ENCODE measurements at places on chromosomes 1 and 21.
A peak's percentile ranks its signal among the peaks of the same experiment; 100 is the strongest.

DNA sequence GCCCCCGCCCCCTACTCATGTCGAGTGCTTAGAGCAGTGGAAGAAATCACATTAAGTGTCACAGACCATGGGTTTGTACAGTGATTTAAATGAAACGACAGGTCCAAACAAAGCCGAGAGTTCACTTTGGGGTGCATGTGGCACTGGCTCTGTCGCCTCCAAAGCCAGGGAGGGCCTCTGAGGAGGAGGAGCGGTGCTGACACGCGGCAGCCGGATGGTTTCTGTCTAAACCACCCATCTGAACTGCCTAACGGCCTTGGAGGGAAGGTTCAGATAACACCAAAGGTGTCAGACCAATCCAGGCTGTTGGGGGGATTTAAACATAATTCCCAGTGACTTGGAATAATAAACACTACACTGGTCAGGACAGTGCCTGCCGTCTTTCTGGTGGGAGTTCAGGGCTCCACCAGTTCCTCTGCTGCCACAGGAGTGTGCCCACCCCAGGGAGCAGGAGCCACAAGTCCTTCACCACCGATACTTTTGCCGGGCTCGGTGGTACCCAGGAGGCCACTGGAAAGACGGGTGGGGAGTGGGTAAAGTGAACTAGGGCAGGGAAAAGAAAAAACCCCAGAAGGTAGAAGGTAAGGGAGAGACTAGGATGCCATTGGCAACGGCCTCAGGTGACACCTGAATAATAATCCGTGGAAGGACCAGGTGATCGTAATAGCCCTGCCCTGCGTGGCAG lies 78.2 kb downstream of the SLC66A1 start:
- no peak for DNase-seq

- no peak for DNase-seq
Measured at GRCh38 chr1:216566641-216567205, 143.5 kb upstream of the USH2A start.

DNA sequence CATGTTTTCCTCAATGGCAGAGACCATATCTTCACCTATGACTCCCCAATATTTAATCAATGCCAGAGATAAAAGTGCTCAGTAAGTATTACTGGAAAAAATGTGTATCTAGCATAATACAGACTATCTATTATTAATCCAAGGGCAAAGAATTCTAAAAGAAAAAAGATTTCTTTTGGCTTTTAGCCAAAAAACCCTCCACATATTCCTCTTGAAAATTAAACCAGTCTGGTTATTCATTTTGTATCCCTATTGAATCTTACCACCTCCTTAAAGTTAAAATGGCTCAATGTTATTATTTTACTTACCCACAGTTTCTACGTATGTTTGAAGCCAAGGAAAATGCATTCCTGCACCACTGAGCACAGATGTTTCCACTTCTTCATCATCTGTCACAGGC lies 1.6 kb downstream of the TAF1A start:
- no peak for DNase-seq

GRCh38 chr1:40715491-40716059 lies 24.1 kb downstream of the NFYC start:
- DNase-seq: no peak

GRCh38 chr1:61157468-61157987 lies 75.2 kb downstream of the NFIA start:
- peak; percentile 66 for DNase-seq

DNA sequence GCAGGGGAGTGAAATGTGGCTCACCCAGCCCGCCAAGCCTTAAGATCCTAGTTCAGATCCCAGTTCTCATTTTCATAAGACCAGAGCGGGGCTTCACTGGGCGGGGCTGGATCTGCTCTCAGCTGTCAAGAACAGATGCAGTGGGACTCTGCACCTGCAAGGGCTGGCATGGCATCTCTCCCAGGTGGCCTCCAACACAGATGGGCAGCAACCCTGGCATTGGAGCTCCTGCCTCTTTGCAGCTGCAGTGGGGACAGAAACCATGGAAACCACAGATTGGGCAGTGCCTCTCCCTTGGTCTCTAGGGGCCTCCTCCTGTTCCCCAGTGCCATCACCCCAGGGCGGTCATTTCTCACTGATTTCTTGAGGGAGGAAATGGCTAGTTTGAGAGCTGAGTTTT lies 267.7 kb downstream of the PRDM2 start:
- DNase-seq: no peak

GRCh38 chr1:202982715-202983430 lies 15.8 kb upstream of the CYB5R1 start:
- DNase-seq: no peak

- no peak for DNase-seq
Measured at GRCh38 chr1:113808450-113809195, 3.7 kb downstream of the RSBN1 start.

DNA sequence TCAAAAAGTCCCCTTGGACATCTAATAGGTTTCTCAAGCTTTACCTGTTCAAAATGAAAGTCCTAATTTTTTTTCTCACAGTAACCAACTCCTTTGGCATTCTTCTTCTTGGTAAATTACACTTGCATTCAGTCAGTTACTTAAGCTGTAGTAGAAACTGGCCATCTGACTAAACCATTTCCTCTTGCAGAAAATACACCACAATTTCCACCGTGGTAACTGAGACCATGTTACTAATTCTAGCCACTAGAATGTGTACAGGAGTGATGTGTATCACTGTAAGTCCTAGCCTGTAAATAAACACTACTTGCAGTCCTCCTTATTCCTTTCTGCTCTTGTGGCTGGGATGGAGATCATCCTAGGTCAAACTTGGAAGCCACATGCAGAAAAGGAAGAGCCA lies 965.4 kb upstream of the TMPRSS15 start:
- no peak for DNase-seq

DNA sequence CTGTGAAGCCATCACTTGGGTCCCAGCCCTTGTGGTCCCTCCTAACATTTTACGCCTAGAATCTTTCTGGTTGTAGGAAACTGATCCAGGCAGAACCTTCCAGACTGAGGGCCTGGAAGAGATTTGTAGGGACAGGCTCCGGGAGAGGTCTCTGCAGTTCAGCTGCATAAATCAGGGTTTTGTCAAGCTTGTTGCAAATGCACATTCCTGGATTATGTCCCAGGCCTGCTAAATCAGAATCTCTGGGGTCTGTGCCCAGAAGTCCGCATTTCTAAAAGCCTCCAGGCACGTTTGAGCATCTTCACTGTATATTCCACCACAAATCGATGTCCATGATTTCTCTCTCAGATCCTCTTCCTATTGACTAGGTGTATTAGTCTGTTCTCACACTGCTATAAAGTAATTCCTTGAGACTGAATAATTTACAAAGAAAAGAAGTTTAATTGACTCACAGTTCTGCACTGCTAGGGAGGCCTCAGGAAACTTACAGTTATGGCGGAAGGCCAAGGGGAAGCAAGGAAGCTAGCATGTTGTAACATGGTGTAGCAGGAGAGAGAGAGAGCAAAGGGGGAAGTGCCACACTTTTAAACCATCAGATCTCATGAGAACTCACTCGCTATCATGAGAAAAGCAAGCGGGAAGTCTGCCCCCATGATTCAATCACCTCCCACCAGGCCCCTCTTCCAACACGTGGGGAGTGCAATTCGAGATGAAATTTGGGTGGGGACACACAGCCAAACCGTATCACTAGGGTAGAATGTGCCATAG lies 1.2 kb upstream of the FHAD1 start:
- DNase-seq: peak; percentile 44

DNA sequence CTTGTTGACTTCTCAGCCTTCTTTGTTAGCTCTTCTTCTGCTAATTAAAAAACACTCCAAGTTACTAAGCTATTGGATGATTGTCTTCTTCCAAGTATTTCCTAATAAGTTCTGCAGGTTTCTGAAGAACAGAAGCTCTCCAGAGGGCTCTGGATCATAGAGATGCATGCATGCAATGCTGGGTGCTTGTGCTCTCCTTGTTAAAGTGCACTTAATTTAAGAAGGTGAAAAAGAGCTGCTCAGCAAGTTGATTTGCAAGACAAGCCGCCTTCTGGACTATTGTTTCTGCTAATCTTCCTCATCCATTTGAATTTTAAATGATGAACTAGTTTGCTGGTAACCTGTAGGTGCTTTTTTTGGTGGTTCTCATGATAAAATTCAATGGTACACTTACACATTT lies 16.1 kb downstream of the RRP15 start:
- DNase-seq: no peak

GRCh38 chr1:171780583-171781175 lies 781 bp upstream of the METTL13 start:
- no peak for DNase-seq

DNA sequence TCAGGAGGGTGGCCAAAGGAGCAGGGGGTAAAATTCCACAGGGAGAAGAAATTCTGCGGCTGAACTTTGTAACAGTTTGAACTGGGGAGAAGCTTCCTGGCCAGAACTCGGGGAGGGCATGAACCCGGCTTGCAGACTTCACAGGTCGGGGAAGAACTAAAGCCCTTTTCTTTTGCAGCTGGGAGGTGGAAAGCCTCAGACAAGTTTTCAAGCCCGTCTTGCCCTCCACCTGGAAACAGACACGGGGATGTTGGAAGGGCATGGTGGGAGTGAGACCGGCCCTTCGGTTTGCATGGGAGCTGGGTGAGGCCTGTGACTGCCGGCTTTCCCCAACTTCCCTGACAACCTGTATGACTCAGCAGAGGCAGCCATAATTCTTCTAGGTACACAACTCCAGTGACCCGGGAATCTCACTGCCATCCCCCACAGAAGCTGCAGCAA lies 11.3 kb downstream of the THEM4 start:
- no peak for DNase-seq

DNA sequence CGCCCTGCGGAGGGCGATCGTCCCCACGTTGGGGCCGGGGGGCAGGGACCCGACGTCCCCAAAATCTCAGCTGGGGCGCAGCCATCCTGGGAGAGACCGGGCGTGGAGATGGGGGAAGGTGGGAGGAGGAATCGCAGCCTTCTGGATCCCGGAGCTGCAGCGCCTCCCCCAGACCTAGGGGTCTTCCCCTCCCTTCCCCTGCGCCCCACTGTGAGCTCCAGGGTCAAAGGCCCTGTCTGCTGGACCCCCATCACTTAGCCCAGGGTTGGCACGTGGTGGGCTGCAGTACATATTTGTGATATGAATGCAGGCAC lies 90.2 kb upstream of the VAMP3 start:
- DNase-seq: no peak

DNA sequence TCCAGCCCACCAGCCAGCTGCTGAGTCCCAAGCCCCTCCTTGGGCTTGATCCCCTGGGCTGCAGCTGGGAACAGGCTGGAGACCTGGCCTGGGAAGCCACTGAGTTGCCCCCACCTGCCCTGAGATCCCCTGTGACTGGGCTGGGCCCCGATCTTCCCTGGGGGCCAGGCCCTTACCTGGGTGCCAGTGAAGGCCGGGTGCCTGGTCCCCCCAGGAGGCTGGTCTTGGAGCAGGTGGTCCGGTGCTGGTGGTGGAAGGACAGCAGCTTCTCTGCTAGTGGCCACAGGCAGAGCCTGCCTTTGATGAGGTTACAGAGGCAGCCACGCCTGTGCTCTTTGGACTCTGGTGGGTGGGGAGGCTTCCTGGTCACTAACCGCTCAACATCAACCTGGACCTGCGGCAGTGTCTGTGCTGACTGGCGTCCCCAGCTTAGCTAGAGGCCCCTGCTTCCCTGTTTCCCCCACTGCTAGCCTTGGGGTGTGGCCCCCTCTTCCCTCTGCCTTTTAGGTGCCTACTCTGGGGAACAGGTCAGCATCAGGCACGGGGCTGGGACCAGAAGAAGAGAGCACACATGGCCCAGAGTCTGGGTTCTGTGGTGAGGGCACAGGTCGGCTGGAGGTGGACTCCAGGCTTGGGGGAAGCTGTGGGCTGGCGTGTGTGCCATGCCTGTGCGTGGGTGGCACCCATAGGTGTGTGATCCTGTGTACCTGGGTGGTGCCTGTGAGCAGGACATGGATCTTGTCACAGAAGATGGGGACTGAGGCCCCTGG lies at the start of gene EPS8L3:
EPS8L3 (minus strand) TSS at position 278 of the 770 bp plus-strand sequence. CDS start 2,174 bp downstream, outside the sequence.
- DNase-seq: peak; percentile 45

- DNase-seq: no peak
Measured at GRCh38 chr1:93302078-93302477, 43.6 kb upstream of the DR1 start.

DNA sequence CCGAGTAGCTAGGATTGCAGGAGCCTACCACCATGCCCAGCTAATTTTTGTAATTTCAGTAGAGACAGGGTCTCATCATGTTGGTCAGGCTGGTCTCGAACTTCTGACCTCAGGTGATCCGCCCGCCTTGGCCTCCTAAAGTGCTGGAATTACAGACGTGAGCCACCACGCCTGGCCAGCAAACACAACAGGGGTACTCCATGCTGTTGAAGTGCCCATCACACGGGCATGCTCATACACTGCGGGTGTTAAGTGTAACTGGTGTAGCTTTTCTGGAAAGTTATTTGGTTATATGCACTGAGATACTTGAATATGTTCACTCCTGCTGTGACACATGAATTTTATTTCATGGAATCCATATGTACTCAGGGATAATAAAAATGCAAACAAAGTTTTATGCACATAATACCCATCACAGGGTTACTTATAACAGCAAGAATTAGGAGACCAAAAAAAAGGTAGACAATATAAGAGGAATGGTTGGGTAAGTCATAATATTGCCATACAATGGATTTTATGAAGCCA lies 9.2 kb downstream of the SRSF4 start:
- no peak for DNase-seq

- no peak for DNase-seq
Measured at GRCh38 chr1:161834967-161835550, 68.9 kb downstream of the ATF6 start.

DNA sequence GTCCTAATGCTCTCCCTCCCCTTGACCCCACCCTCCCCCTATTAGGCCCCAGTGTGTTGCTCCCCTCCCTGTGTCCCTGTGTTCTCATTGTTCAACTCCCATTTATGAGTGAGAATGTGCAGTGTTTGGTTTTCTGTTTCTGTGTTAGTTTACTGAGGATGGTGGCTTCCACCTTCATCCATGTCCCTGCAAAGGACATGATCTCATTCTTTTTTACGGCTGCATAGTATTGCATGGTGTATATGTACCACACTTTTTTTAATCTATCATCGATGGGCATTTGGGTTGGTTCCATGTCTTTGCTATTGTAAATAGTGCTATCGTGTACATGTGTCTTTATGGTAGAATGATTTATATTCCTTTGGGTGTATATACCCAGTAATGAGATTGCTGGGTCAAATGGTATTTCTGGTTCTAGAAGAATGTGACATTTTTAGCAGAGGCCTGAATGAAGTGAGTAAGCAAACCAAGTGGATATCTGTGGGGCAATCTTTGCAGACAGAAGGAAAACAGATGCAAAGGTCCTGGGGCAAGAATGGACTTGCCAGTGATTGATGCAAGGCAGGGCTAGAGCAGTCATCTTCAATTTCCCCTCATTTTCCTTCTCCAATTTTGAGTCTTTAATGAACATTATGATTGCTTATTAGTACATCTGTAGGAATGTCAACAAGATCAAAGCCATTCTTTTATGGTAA lies 50.2 kb downstream of the UBE4B start:
- DNase-seq: no peak

DNA sequence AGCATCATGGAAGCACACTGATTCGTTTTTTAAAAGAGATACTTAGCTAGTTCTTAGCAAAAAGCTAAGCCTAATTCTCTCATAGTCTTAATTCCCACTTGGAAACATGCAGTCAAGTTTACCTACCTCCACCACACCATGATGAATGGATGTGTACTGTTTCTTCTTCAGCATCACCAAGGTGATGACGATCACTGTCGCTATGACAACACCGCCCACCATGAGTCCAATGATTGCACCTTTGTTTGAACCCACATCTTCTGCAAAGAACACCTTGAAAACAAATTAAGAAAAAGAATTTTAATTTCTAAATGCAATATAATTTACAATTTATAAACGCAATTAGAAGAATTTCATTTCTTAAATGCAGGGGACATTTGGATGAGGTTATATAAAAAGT lies 156.8 kb downstream of the GABPA start:
- DNase-seq: no peak

- peak; percentile 87 for DNase-seq
Measured at GRCh38 chr1:30058970-30059369, 664.4 kb downstream of the MATN1 start.

Measured in islet precursor cell (in vitro differentiated cells).